Activated T-cell treated with anti-CD3 and anti-CD28 coated beads for 48 hours (primary cell): ENCODE measurements at places on chromosomes 11 and 22.
A peak's percentile ranks its signal among the peaks of the same experiment; 100 is the strongest.

- no peak for DNase-seq
Observed at GRCh38 chr11:104791896-104792295, 106.4 kb downstream of the CASP12 start.

GRCh38 chr11:126870021-126870420 lies 130.5 kb downstream of the KIRREL3 start:
- DNase-seq, result no peak

DNA sequence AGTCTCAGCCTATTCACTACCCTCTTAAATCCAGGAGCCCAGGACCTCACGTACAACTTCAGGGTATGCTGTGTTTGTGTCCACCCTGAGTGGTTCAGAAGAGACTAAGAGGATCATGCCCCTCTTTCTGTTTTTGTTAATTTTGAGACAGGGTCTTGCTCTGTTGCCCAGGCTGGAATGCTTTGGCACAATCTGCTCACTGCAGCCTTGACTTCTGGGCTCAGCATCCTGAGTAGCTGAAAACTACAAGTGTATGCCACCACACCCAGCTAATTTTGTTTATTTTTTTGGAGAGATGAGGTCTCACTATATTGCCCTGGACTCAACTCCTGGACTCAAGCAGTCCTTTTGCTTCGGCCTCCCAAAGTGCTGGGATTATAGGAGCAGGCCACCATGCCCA lies 118.5 kb downstream of the NAT10 start:
- no peak for DNase-seq

- no peak for DNase-seq
Observed at GRCh38 chr11:47775240-47775869, 8.2 kb upstream of the FNBP4 start.

GRCh38 chr11:73137944-73138274 lies 4.2 kb downstream of the FCHSD2 start:
- no peak for DNase-seq

DNA sequence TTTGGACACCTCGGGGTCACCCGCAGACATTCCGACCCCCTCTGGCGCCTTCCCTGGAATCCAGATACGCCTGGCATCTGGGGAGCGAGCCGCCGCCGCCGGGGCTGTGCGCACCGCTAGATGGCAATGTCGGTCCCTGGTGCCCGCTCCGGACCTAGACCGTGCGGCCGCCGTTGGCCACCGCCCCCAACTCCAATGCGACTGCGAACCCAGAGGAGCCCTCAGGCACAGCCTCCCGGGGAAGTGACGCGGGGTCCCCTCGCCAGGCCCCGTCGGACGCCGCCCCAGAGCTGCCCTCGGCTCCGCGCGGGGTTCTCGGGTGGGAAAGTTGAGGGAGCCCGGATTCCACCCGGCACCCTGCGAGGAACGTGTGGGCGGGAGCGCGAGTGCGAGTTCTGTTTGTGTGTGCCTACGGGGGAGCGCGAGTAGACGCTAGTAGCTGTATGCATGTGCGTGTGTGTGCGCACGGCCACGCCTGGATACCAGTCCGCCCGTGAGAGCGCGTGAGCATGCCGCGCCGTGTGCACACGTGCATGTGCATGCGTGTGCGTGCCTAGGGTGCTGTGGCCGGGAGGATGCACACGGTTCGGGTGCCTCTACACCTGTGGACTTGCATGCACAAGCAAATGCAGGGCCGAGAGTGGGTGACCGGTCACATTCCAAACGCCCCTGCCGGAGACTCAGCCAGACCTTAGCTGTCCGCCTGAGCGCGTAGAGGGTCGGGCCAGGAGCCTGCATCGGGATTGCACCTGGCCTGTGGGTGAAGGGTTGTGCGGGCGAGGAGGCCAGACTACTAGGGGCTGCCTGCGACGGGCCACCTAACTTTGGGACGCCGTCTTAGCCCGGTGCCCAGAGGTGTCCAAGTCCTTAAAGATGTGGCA lies 1.9 kb downstream of the CHRM4 start:
- DNase-seq, result peak; percentile 66

DNA sequence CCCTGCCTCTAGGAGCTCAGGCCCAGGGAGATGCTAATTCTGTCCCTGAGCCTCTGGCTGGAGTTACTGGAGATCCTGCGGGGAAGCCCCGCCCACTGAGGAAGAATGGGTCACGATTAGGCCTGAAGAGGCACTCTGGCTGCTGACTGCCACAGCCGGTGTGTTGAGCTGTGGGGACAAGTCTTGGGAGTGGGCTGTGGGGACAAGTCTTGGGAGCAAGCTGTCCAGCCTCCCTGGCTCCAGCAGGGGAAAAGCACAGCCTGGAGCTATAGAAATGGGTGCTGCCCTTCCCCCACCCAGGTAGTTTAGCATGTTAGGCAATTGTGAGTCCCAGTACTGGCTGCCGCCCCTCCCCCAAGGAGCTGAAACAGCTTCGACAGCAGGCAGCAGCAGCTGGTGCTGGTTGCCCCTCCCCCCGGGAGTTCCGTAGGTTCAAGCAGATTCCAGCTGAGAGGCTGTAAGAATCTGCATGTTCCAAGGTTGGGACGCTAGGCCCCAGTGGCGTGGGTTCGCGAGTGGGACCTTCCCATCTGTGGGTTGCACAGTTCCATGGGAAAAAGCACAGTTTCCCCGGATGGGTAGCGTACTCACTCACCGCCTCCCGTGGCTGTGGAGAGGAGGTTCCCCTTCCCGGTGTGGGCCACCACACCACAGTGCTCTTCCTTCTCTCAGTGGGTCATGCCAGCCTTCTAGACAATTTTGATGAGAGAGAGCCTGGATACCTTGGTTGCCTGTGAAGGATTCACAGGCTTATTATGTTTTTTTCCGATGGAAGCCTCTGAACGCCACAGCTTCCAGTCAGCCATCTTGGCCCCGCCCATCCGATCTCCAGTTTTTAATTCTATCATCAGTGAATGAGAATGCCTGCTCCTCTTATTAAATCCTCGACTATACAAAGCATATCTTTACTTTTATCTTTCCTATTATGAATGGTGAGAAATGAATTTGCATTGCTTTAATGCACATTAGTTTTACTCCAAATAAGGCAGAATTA lies 61.5 kb downstream of the MSANTD4 start:
- no peak for DNase-seq

- DNase-seq, result no peak
Observed at GRCh38 chr11:120694726-120695125, 183.2 kb downstream of the GRIK4 start.

GRCh38 chr22:50611341-50612060 lies 10.9 kb downstream of the MAPK8IP2 start:
- DNase-seq, result no peak

- no peak for DNase-seq
Observed at GRCh38 chr22:50467341-50467740, 7.5 kb downstream of the SBF1 start.
